ENCODE measurements at places on chromosomes 5 and 9. TPM values are rescaled to one million over a fixed set of nuclear protein-coding genes. Genes with fewer than 3 reads are reported as not detected.

GRCh38 chr5:167743695-167744464, 547.6 kb upstream of the WWC1 start:
- H3K4me3 ChIP-seq: no peak overlapping the region
- H3K4me1 ChIP-seq: no peaks in the 10 kb centered on the region
- no peaks in the 10 kb centered on the region for H3K36me3 ChIP-seq
- H3K27ac ChIP-seq: no peak overlapping the region
- no peak for DNase-seq
- no peaks in the 10 kb centered on the region for H3K27me3 ChIP-seq

DNA sequence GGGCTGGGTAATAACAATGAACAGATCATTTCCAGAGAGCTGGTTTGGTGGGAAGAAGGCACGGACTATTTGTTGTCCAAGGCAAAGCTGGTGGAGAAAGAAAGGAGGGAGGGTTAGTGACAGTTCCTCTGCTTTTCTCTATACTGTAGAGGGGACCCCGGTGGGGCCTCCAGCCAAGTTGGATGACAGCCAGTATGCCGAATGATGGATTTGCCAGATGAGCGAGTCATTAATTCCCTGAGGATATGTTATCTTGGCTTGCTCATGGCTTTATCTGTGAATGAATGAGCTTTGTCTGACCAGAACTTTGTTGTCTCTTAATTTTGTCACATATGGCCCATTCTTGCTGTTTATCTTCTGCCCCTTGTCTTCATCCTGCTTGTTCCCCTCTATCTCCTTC, 158.6 kb upstream of the GLRA1 start:
- H3K4me3 ChIP-seq: no peak overlapping the region
- no peak for DNase-seq
- H3K4me1 ChIP-seq: no peaks in the 10 kb centered on the region
- H3K27me3 ChIP-seq: no peaks in the 10 kb centered on the region

Gene PLPP7
- polyA plus RNA-seq: 1.9 TPM

Gene TOR1B
- polyA plus RNA-seq: 22.9 TPM

- peak; percentile 31 for DNase-seq
- H3K27me3 ChIP-seq: no peaks in the 10 kb centered on the region
- no peaks in the 10 kb centered on the region for H3K4me1 ChIP-seq
- no peak overlapping the region for H3K27ac ChIP-seq
- H3K4me3 ChIP-seq: no peak overlapping the region
- H3K36me3 ChIP-seq: peaks cover 3% of the 10 kb centered on the region
Observed at GRCh38 chr9:132694144-132694543, 23.9 kb downstream of the GTF3C4 start.

GRCh38 chr9:2288309-2288708, 273.2 kb downstream of the SMARCA2 start:
- H3K27ac ChIP-seq: no peak overlapping the region
- no peak for DNase-seq
- H3K4me3 ChIP-seq: no peak overlapping the region

Gene RGS3
- polyA plus RNA-seq: 23.0 TPM

- DNase-seq: no peak
- no peak overlapping the region for H3K4me3 ChIP-seq
- no peaks in the 10 kb centered on the region for H3K4me1 ChIP-seq
- H3K27me3 ChIP-seq: no peaks in the 10 kb centered on the region
- no peaks in the 10 kb centered on the region for H3K36me3 ChIP-seq
Observed at GRCh38 chr9:92724528-92725265, 39.9 kb downstream of the BICD2 start.

- DNase-seq: no peak
- H3K36me3 ChIP-seq: no peaks in the 10 kb centered on the region
- no peaks in the 10 kb centered on the region for H3K27me3 ChIP-seq
- H3K27ac ChIP-seq: no peak overlapping the region
Observed at GRCh38 chr9:88852794-88853193, 138.5 kb upstream of the S1PR3 start.

- no peaks in the 10 kb centered on the region for H3K27me3 ChIP-seq
- no peak for DNase-seq
- H3K36me3 ChIP-seq: no peaks in the 10 kb centered on the region
- no peaks in the 10 kb centered on the region for H3K4me1 ChIP-seq
- H3K4me3 ChIP-seq: no peak overlapping the region
- H3K27ac ChIP-seq: no peak overlapping the region
Observed at GRCh38 chr5:106854105-106854687, 816.5 kb downstream of the EFNA5 start.

- no peak for DNase-seq
- no peak overlapping the region for H3K4me3 ChIP-seq
- peaks cover 39% of the 10 kb centered on the region for H3K36me3 ChIP-seq
- peak overlapping the region; percentile 56 for H3K27ac ChIP-seq
- H3K27me3 ChIP-seq: no peaks in the 10 kb centered on the region
Observed at GRCh38 chr9:131720330-131720729, 19.5 kb downstream of the RAPGEF1 start.

DNA sequence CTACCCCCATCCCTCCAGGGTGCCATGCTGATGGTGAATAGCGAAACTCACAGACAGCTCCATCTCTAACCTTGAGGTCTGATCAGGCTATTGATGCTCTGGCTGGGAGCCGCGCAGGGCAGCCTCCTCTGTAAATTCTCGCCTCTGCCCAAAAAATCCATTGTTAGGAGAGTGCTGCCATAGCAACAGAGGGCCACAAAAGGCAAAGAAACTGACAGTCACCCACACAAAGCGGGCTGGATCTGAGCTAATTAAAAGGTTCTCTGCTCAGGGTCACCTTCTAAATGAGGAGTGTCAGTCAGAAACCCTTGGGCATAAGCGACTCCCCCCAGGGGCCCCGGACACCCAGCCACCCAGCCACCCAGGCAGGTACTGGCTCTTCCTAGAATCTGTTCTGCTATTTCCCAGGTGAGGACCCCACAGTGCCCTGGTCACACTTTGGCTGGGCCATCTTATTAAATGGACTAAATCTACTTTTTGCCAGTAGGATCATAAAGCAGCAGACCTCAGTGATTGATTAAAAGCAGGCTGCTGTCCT, 126.7 kb downstream of the MED10 start:
- H3K4me1 ChIP-seq: no peaks in the 10 kb centered on the region
- no peaks in the 10 kb centered on the region for H3K36me3 ChIP-seq
- no peak overlapping the region for H3K27ac ChIP-seq
- no peaks in the 10 kb centered on the region for H3K27me3 ChIP-seq
- no peak for DNase-seq

DNA sequence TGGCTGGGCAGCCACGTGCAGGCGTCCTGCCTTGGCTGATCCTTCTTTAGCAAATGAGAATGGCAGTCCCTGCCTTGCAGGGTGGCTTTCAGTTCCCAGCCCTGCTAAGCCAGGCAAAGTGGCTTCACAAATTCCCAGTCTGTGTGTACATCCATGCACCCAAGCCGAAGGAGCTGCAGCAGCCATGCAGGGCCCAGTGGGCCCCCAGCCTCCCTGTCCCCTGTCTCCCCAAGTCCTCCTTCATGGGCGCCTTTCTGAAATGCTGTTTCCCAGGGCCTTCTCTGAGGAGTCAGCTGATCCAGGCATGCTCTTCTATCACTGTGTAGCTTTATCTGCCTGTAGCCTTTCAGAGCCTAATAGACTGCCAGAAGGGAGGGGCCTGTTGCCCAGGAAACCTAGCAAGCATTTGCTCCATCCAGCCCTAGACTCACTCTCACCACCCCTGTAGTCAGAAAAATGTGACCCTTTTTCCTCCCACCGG, 47.4 kb upstream of the SHC3 start:
- H3K4me1 ChIP-seq: no peaks in the 10 kb centered on the region
- no peak overlapping the region for H3K27ac ChIP-seq
- H3K27me3 ChIP-seq: no peaks in the 10 kb centered on the region
- H3K36me3 ChIP-seq: no peaks in the 10 kb centered on the region
- no peak overlapping the region for H3K4me3 ChIP-seq

DNA sequence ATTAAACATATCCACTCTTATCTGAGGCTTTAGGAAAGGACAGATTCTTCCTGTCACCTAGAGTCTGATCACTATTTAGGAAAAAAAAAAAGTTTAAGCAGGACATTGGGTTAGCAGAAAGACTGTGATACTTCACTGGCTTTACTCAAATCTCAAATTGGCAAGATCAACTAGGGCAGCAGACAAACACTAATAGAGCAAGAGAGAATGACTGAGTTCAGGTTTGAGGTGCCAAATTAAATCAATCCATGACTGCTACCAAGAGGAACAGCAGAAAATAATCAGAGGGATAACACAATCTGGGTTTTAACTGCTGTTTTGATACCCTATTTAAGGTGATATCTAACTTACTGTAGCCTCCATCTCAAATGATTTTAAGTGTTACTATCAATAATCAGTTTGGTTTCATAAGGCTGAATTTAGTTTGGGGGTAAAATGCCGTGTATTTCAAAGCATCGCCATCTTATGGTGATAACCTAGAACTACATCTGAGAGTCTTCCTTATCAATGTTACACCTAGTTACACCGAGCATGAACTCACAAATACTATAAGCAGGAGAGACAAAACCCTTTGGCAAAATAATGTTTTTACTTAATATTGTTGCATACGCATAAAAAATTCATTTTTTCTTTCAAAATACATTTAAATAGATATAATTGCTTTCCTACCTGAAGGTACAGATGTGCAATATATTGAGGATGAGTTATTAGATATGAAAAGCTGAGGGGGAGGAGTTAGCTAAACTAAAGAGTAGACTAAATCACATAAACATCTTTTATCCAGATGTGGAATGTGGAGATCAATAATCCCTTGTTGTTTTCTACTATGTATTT, 286.4 kb upstream of the CDH12 start:
- H3K4me1 ChIP-seq: no peaks in the 10 kb centered on the region
- H3K4me3 ChIP-seq: no peak overlapping the region
- DNase-seq: no peak
- no peak overlapping the region for H3K27ac ChIP-seq

DNA sequence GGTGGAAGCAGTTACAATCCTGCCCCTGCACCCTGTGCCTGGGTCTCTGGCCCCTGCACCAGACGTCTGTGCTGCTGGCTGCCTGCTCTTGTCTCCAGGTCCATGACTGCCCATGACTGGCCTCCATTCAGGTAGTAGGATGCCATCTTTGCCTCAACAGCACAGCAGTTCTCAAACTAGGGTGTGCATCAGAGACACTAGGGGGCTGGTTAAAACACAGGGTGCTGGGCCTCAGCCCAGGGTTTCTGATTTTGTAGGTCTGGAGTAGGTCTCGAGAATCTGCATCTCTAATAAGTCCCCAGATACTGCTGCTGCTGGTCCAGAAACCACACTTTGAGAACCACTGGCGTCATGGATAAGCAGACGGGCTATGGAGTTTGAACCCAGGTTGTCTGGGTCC, 24.0 kb downstream of the COL15A1 start:
- DNase-seq: no peak
- H3K27me3 ChIP-seq: peaks cover 4% of the 10 kb centered on the region
- no peaks in the 10 kb centered on the region for H3K4me1 ChIP-seq
- no peaks in the 10 kb centered on the region for H3K36me3 ChIP-seq

GRCh38 chr5:135743705-135744411, 90.6 kb upstream of the SLC25A48 start:
- H3K4me1 ChIP-seq: no peaks in the 10 kb centered on the region
- H3K27me3 ChIP-seq: no peaks in the 10 kb centered on the region
- no peak overlapping the region for H3K4me3 ChIP-seq
- no peak overlapping the region for H3K27ac ChIP-seq

Gene ROR2
- polyA plus RNA-seq: not detected

Gene PCDHA11
- polyA plus RNA-seq: 0.09 TPM

Gene MUSK
- polyA plus RNA-seq: 1.9 TPM

DNA sequence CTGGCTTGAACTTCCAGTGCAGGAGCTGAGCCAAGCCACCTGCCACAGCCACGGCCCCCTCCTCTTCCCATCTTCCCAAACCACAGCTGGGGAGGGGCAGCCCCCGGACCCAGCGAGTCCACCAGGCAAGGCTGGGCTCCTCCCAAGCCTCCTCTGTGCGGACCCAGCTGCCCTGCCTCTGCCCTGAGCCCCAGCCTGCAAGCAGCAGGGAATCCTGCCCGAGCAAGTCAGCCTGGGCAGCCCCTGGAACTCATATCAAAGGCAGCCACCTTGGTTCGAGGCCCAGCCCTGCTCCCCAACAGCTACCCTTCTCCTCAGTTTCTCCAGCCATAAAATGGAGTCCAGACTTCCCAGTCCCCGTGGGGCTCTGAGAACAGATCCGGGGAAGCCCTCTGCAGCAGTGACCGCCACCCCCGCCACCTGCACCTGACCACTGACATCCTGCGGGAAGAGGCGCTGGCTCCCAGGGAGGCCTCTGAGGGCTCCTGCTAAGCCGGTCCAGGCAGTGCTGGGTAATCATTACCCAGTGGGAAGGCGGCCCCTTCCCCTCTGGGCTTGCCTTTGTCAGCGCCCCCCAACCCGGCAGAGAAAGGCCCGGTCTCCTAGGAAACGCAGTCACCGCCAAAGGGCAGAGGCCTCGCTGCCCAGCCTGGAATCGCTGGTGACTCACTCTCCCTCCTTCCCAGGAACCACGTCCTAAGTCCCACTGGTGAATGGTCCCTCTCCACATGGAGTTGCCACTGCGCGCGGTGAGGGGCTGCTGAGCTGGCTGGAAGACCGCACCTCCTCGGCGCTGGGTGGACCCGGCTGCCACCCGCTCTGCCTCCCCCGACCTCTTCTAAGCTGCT, 1.5 kb downstream of the VAV2 start:
- H3K27ac ChIP-seq: peak overlapping the region; percentile 82
- H3K36me3 ChIP-seq: no peaks in the 10 kb centered on the region
- peak; percentile 96 for DNase-seq

- DNase-seq: no peak
- H3K4me1 ChIP-seq: no peaks in the 10 kb centered on the region
- H3K4me3 ChIP-seq: no peak overlapping the region
- no peak overlapping the region for H3K27ac ChIP-seq
- H3K36me3 ChIP-seq: peaks cover 3% of the 10 kb centered on the region
Observed at GRCh38 chr9:77899679-77900354, 131.8 kb downstream of the GNAQ start.

GRCh38 chr9:131635285-131635684, 90.0 kb downstream of the PRRT1B start:
- no peaks in the 10 kb centered on the region for H3K36me3 ChIP-seq
- peaks cover 3% of the 10 kb centered on the region for H3K4me1 ChIP-seq
- peak; percentile 94 for DNase-seq
- peak overlapping the region; percentile 90 for H3K27ac ChIP-seq
- no peak overlapping the region for H3K4me3 ChIP-seq

Gene GNA14
- polyA plus RNA-seq: 1.7 TPM

Gene EIF4EBP3
- 100.0 TPM for polyA plus RNA-seq

Gene PCDHGB7
- 1.8 TPM for polyA plus RNA-seq

GRCh38 chr5:91311168-91311696, 71.9 kb downstream of the ARRDC3 start:
- no peaks in the 10 kb centered on the region for H3K36me3 ChIP-seq
- no peaks in the 10 kb centered on the region for H3K4me1 ChIP-seq
- no peaks in the 10 kb centered on the region for H3K27me3 ChIP-seq
- DNase-seq: no peak

Gene PPIC
- polyA plus RNA-seq: 23.0 TPM

All from small intestine (tissue), 16 donors.